ENCODE measurements at places on chromosomes 1 and 21.

- DNase-seq, result no peak
Measured at GRCh38 chr21:44576025-44576420, 2.5 kb downstream of the KRTAP10-4 start.

DNA sequence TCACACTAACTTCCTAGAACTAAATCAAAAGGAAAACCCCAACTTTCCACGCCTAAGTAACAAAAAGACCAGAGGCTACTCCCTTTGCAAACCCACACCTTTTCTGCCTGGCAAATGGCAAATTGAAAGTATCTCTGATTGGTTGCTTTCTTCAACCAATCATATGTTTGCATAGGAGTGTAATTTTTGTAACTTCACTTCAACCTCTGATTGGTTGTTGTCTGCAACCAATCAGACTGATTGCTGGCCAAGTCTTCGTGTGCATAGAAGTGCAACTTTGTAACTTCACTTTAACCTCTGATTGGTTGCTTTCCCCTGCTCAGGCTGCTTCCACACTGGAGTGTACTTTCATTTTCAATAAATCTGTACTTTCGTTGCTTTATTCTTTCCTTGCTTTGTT is 36.9 kb upstream of the PADI2 start:
- DNase-seq, result no peak

GRCh38 chr1:41608211-41608610 is 123.7 kb upstream of the EDN2 start:
- peak; percentile 45 for DNase-seq

- no peak for DNase-seq
Measured at GRCh38 chr1:234938924-234939323, 189.7 kb downstream of the TOMM20 start.

GRCh38 chr1:9653491-9654050 is 2.0 kb downstream of the PIK3CD start:
- DNase-seq, result no peak

DNA sequence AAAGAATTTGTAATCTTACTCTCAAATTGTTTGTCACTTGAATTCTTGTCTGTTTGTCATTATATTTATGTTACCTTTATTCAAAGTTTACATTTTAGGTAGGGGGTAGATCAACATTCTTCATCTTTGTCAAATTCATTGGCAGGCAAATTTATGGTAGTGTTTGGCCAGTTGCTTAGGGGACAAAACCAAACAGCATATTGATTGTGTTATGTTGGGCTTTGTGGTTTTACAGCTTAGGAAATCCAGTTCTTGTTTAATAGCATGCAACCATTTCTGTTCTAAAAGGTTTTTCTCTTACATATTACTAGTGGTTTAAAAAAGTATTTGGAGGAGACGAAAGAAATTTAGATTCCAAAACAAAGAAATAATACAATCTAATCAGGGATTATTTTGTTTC is 91.4 kb downstream of the HMCN1 start:
- DNase-seq, result peak; percentile 43

- no peak for DNase-seq
Measured at GRCh38 chr1:43600033-43601020, 49.6 kb upstream of the KDM4A start.

GRCh38 chr1:69504730-69505252 is 62.9 kb upstream of the LRRC7 start:
- no peak for DNase-seq

- peak; percentile 25 for DNase-seq
Measured at GRCh38 chr1:115412286-115412685, 74.2 kb upstream of the NGF start.

GRCh38 chr1:67659229-67659628 is 25.8 kb upstream of the GADD45A start:
- no peak for DNase-seq

GRCh38 chr1:15180189-15180588 is 26.6 kb downstream of the TMEM51 start:
- no peak for DNase-seq

DNA sequence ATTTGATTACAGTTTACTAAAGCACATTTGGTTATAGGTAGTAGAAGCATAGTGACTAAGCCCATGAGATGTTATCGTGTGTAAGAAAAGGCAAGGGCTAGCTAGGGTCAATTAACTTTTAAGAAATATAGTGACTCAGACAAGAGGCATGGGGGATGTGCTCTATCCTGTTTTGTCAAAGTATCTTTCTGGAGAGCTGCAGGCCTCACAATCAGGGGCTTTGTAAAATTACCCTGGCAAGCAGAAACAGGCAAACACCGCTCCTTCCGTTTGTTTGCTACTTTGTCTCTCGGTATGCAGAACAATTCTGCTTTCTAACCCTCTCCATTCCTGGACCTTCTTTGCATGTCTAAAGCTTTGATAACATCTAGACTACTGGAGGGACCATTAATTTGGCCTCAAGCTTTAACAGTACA is 26.1 kb upstream of the ZNF697 start:
- DNase-seq, result no peak

- DNase-seq, result no peak
Measured at GRCh38 chr1:185672719-185673360, 61.4 kb upstream of the HMCN1 start.
